ENCODE measurements at places on chromosomes 5 and 9.

- no peak for DNase-seq
These were observed 60.8 kb downstream of the WNK2 start for GRCh38 chr9:93244510-93245436.

DNA sequence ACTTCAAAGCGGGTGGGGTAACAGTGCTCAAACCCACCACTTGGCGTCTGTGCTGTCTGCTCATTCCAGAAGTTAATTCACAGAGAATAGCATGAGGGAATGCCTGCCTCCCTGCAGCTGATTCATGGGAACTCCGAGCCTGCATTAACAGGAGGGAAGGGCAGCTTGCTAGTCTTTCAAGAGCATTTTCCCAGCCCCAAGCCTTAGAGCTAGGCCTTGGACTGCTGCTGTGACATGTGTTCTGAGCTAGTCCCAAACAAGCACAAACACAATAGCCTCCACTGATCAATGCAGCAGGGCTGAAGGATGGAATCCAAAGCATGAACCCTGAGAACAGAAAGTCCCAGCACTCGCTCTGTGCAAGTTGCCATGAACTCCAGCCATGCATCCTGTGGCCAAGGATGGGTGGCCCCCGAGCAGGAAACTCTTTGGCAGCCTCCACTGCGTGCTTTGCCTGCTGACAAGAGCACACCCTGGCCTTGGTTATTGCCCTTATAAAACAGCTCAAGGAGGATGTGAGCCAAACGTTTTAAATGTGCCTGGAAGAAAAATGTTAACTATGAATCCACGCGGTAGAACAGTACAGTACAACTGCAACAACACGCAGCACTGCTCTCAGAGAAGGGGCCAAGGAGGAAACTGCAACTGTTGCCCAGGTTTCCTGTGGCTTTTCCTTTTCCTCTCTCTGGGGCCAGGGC is 653.1 kb upstream of the KLF4 start:
- no peak for DNase-seq

GRCh38 chr5:11620172-11620571 is 284.1 kb downstream of the CTNND2 start:
- no peak for DNase-seq

DNA sequence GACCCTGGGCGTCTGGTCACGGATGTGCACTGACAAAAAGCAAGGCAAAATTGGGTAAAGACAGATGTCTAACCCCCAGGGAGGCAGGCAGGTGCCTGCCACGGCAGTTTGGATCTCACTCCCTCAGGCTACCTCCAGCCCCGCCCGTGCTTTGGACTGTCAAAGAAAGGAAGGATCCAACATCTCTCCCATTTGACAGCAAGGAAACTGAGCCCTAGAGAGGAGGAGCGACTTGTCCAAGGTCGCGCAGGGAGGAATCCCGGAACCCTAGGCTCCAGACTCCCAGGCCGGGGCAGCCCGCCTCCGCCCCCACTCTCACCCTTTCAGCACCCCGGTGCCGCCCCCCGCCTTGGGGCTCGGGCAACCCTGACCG is 376 bp downstream of the GOLGA1 start:
- DNase-seq = peak; percentile 24

- no peak for DNase-seq
These were observed 710 bp downstream of the WNK2 start for GRCh38 chr9:93184432-93185265.

DNA sequence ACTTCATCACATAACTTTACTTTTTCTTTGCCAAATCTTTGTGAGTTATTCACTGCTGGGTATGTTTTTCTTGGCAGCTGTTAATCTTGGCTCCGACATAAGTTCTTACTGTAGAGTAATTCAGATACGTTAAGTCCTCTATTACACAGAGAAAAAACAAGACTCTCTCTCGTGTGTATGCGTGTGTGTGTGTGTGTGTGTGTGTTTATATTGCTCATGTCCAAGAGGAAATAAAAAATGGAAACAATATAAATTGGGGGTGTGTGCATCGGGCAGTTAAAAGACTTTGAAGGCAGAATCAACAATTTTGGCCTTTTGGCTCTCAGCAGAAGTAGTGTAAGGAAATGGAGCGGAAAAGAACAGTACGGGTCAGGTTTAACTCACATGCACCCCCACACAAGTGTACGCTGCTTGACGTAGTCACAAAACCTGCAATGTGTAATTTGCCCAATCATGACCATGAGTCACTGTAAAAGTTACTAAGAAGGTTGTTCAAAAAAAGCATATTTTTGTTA is 67.2 kb upstream of the IFNE start:
- no peak for DNase-seq

GRCh38 chr9:132451276-132451675 is 41.3 kb downstream of the CFAP77 start:
- DNase-seq = no peak

DNA sequence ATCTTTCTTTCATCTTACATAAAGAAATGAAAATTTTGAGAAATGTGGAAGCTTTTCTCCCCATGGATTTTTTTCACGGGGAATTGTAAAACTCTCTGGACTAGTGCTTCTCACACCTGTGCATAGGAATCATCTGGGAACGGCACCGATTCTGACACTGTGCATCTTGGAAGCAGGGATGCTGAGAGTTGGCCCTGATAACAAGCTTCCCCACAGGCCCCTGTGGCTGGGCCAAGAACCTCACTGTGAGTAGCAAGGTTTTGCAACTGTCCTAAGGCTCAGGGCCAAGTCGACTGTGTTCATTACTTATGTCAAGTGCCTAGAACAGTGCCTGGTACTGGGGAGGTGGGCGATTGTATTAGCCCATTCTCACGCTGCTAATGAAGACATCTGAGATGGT is 107.9 kb upstream of the ICE1 start:
- no peak for DNase-seq

DNA sequence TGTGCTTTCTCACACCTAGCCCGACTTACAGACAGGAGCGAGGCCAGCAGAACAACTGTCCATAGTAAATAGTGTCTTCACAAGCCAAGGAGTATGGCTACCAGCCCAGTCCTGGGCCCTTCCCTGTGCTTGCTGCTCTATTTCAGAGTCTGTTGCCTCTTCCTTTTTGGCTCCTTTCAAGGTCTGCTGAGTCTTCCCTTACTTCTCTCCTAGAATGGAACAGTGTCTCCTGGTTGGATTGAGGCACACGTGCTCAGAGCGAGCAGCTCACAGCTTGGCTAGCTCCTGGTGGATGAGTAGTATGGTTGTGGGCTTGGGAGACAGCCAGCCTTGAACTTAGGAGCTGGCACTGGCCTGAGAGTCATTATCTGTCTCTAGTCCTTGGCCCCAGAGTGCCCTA is 72.8 kb downstream of the TLE4 start:
- DNase-seq = no peak

DNA sequence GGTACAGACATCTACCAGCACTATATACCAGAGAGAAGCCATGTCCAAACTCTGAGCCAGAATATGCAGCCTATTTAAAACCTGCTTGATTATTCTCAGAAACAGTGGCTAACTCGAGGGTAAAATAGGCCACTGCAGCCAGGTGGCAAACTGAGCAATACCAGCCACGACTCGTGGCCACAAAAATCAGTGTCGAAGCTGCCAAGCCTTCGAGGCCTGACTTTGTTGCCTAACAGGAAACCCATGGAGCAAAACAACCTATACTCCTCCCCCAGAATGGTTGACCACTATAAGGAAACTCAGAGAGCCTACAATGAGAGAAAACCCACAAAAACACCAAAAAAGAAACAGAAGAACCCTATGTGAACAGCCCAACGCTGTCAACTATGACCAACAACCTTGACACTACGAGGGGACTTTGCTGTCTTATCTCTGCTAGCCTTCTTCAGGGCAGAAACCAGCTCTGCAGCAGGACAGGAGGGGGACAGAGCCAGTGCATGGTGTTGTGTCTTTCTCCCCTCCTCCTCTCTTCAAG is 133.8 kb downstream of the TMEM174 start:
- DNase-seq = no peak

GRCh38 chr5:169746147-169746694 is 109.1 kb downstream of the DOCK2 start:
- DNase-seq = no peak

DNA sequence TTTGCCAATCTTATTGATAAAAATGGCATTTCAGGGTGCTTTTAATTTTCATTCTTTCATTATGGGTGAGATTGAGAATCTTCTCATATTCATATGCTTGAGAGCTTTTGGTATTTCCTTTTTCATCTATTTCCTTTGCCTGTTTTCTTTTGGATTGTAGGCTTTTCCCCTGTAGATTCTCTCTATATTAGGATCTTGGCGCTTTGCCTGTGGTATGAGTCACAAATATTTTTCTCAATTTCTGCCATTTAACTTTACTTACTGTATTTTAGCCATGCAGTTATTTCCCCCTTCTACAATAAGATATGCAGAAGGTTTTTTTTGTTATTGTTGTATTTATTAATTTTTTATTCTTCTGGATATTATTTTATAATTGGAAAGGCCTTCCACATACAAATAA is 21.5 kb upstream of the KLF9 start:
- DNase-seq = no peak

- peak; percentile 48 for DNase-seq
These were observed 1.3 kb downstream of the ADAMTS6 start for GRCh38 chr5:65480306-65480865.

GRCh38 chr9:93295031-93295430 is 111.1 kb downstream of the WNK2 start:
- no peak for DNase-seq

GRCh38 chr9:136645903-136646754 is 16.6 kb upstream of the EGFL7 start:
- no peak for DNase-seq

- no peak for DNase-seq
These were observed 30.8 kb upstream of the REEP2 start for GRCh38 chr5:138408023-138408422.

- DNase-seq = no peak
These were observed 14.8 kb downstream of the FAM219A start for GRCh38 chr9:34443533-34443932.

GRCh38 chr5:139543423-139543991 is 17.6 kb upstream of the UBE2D2 start:
- DNase-seq = peak; percentile 21

GRCh38 chr9:132039284-132039683 is 40.4 kb downstream of the MED27 start:
- DNase-seq = no peak

GRCh38 chr5:122050959-122051358 is 27.1 kb downstream of the LOX start:
- no peak for DNase-seq

Measured in thymus (tissue), 14 donors.